ENCODE measurements at places on chromosomes 11 and 22. TPM values are rescaled to one million over a fixed set of nuclear protein-coding genes. Genes with fewer than 3 reads are reported as not detected.
A peak's percentile ranks its signal among the peaks of the same experiment; 100 is the strongest.

DNA sequence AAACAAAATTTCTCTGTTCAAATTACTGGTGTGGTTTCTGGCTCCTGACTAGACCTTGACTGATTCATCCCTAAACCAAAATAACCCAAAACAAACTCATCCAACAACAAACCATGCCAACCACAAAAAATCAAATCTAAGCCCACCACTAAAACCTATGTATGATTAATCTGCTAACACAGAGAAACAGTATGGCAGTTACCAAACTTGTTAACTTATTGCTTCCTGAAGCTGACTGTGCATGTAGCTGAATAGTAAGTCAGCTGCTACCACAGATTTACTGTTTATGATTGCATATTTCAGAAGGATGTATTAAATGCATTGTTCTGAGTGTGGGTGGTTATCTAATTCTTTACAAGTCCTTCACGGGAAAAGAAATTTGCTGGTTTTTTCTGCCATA is 231.1 kb downstream of the SWAP70 start:
- no peak for DNase-seq

GRCh38 chr22:30591191-30591587 is 521 bp downstream of the PES1 start:
- DNase-seq: no peak

- DNase-seq: no peak
These were observed 48.3 kb downstream of the QSER1 start for GRCh38 chr11:32940865-32941264.

The RAB3IL1 gene
- not detected for total RNA-seq

- DNase-seq: no peak
These were observed 179.9 kb upstream of the PLET1 start for GRCh38 chr11:112440518-112440917.

The DCUN1D5 gene
- total RNA-seq: 16.8 TPM

The CRYBB2 gene
- not detected for total RNA-seq

The OAF gene
- total RNA-seq: 2.8 TPM

The MUC6 gene
- not detected for total RNA-seq

DNA sequence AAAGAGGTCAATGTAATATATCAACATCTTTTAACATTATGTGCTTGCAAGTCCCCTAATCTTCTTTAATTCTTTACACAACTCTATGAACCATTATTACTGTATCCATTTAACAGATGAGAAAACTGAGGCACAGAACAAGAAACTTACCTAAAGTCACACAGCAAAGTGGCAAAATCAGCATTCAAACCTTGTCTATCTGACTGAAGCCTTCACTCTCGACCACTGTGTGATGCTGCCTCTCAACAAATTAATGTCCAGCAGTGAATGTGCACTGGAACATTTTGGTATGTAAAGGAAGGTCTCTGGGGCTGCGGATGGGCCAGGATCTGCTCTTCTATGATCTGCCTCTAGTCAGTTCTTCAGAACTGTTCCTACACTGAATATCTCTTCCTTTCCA is 42.1 kb downstream of the PRCP start:
- DNase-seq: no peak

The TLCD5 gene
- not detected for total RNA-seq

DNA sequence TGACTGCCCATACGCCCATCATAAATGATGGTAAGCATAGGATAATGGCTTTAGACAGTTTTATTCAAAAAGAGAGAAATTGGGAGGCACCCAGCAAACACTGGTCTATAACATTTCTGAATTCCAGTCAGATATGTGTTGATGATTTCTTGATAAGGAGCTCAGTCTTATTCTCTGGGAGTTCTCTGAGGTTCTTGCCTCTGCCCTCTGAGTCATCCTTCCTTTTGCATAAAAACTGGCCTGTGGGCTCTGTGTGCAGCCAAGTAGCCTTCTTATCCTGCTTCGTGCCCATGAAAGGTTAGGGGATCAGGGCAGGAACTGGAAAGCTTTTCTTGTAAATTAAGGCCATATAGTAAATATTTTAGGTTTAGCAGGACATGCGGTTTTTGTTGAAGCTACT is 48.9 kb downstream of the FAR1 start:
- DNase-seq: no peak

- no peak for DNase-seq
These were observed 26.9 kb upstream of the HTR3A start for GRCh38 chr11:113947994-113948393.

- peak; percentile 79 for DNase-seq
These were observed 9.0 kb upstream of the VPREB1 start for GRCh38 chr22:22235558-22235957.

The P2RY6 gene
- 0.24 TPM for total RNA-seq

GRCh38 chr11:123125169-123125568 is 63.2 kb upstream of the HSPA8 start:
- DNase-seq: no peak

The APOL5 gene
- total RNA-seq: not detected

The UCP3 gene
- 7.8 TPM for total RNA-seq

DNA sequence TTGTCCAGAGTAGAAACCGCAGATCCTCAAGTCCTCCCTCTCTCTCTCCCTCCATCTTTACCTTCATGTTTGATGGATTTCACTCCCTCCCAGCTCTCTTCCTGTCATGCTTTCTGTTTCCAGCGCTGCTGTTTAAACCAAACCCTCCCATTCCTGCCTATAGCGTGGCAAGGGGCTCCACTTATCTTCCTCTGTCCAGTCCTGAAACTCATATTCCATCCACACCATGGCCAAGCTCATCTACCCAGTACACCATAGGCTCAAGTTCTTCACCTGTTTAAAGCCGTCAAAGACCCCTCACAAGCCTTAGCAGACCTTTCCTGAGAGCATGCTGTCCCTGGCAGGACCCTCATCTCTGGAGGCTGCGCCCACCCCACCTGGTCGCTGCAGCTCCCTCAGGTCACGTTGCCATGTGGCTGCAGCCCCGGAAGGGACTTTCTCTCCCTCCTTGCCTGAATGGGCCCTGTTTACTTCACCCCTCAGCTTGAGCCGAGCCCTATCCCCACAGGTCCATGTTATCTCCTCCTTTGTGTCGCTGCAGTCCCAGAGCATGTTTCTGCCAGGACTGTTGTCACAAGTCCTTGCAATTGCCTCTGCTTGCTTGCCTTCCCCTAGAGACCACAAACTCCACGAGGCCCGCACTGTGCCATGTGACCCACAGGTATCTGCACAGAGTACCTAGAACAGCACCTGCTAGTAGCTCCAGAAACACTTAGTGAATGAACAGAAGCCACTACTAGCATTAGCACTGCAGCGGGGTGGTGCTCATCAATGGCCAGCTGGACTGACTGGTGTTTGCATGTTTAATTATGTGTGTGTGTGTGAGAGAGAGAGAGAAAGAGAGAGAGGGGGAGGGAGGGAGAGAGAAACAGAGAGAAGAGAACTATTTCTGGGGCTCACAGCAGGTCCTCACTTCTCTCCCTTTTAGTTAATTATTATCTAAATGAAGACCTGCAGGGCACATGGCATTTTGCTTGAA is 149.4 kb upstream of the SNX19 start:
- no peak for DNase-seq

The FAT3 gene
- total RNA-seq: not detected

The CCDC81 gene
- 0.64 TPM for total RNA-seq

DNA sequence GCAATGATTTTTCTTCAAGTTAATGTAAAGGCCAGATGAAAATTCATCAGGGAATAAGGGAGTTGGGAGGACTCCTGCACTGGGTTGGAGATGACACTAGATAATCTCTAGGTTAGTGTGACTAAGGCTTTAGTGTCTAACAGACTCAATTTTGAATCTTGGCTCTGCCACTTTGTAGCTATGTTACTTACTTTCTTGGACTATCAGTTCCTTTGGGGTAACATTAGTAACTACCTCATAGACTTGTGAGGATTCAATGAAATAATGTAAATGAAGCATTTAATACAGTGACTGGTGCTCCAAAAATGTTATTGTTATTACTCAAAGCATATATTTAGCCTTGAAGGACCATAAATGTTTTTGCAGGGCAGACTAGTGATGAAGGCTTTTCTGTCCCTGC is 9.6 kb upstream of the CCDC89 start:
- DNase-seq: no peak

- DNase-seq: no peak
These were observed 179.2 kb upstream of the ARHGAP20 start for GRCh38 chr11:110891411-110891810.

All from natural killer cell (primary cell).